ENCODE measurements at places on chromosomes 2 and 18.

DNA sequence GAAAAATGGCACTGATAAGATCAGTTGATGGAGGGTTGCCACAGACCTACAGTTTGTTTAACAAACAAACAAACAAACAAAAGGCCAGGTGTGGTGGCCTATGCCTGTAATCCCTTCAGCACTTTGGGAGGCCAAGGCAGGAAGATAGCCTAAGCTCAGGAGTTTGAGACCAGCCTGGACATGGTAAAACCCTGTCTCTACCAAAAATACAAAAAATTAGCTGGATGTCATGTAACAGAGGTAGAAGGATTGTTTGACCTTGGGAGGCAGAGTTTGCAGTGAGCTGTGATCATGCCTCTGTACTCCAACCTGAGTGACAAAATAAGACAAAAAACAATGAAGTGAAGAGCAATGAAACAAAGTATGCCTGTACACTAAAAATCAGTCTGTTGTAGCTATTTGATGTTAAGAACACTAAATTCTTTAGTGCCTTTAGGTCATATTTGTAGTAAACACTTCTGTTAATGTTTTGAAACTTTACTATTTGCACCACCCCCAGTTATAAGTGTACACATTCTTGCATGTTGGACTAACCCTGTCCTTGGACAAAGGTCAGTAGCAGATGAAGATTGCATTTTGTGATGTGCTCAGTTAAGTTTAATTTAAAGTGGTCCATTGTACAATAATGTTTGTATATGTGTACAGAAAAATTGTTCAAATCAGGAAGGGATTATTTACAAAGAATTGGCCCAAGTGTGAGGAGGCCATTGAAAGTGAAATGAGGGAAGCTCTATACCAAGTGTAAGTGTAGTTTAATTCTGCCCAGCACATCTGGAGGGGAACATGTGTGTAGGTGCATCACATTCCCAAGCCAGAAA, 73.9 kb downstream of the KYNU start:
- DNase-seq: no peak

GRCh38 chr2:128868686-128869551, 550.3 kb upstream of the HS6ST1 start:
- no peak for DNase-seq

DNA sequence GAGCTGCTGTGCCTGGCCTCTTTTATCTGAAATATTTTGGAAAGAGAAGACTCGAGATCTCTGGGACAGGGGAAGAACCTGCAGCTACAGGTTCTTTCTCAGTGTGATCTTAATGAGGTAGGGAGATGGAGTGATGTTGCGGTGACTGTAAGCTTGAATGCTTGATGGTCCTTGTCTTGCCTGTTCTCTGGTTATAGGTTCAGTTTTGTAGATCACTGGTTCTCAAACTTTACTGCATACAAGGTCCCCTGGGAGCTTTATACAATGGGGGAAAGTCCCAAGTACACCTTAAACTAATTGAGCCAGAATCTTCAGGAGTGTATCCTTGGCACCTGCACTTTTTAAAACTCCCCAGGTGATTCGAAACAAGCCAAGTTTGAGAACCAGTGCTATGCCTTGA, 136.7 kb upstream of the CXCR4 start:
- no peak for DNase-seq

- DNase-seq: no peak
Measured at GRCh38 chr2:8528863-8529262, 153.0 kb upstream of the ID2 start.

- DNase-seq: no peak
Measured at GRCh38 chr2:109439986-109440385, 173.8 kb downstream of the SEPTIN10 start.

DNA sequence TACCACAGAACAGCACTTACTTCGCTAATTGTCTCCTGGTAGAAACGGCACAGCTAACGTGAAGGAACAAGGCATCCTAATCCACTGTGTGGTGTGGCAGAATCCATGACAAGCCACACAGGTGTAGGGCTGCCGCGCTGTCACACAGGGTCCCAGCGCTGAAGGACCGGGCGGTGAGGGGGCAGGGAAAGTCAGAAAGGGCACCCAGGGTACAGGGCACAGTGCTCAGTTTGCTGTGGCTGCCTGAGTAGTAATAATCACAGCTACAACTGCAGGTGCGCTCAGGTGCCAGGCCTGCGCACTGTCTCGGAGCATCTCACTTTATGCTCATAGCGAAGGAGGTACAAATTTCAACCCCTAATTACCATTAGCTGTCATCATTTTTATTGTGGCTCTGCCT, 55.2 kb upstream of the CAB39 start:
- no peak for DNase-seq

GRCh38 chr2:40551081-40551480, 99.2 kb upstream of the SLC8A1 start:
- DNase-seq: no peak

GRCh38 chr2:206846331-206846730, 80.9 kb downstream of the FASTKD2 start:
- no peak for DNase-seq
